ENCODE measurements at places on chromosomes 4 and X. TPM values are rescaled to one million over a fixed set of nuclear protein-coding genes. Genes with fewer than 3 reads are reported as not detected.

UGT2A3 gene
- polyA plus RNA-seq, result 0.09 TPM

CTAG1A gene
- 0.07 TPM for polyA plus RNA-seq

PPP2R3B gene
- 88.5 TPM for polyA plus RNA-seq

UGT2A1 gene
- 0.21 TPM for polyA plus RNA-seq

FUNDC1 gene
- 26.6 TPM for polyA plus RNA-seq
